ENCODE measurements at places on chromosomes 11 and 22.

DNA sequence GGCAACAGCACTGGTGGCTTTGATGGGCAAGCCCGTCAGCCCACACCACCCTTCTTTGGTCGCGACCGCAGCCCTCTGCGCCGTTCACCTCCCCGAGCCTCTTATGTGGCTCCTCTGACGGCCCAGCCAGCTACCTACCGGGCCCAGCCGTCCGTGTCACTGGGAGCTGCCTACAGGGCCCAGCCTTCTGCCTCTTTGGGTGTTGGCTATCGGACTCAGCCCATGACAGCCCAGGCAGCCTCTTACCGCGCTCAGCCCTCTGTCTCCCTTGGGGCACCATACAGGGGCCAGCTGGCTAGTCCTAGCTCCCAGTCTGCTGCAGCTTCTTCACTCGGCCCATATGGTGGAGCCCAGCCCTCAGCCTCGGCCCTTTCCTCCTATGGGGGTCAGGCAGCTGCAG lies 8.0 kb downstream of the RBM14 start:
- DNase-seq, result no peak

DNA sequence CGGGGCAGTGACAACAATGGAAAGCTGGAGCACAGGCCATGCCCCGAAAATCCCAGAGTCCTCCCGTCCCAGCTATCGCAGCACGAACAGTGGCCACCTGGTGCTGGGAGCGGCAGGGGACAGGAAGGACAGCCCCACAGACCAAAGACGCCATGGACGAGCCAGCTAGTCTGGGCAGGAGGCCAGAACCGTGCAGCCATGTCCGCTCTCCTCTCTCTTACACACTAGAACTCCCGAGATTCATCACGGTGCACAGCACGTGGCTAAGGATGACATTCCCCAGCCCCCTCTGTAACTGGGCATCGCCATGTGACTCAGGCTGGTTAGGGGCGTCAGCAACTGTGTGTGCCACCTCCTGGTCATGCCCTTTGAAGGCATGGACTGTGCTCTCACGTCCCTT lies 4.6 kb downstream of the CDPF1 start:
- DNase-seq, result peak; percentile 62

GRCh38 chr22:46753360-46753759 lies 9.1 kb upstream of the TBC1D22A start:
- no peak for DNase-seq

DNA sequence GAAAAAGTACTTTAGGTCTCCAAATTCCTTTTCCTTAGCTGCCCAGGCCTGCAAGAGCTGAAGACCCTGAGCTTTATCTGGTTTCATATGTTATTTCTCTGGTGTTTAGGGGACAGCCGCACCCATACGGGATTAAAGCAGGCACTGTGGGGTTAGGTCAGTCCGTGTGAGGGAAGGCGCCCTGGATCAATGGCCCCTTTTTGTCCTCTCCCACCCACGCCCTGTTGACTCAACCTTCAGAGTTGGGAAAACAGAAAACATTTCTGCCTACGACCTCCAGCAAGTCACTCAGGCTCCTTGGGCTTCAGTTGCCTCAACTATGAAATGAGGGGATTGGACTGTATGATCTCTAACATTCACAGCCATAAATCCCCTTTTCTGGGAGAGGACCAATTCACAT lies 55.2 kb upstream of the BARX2 start:
- DNase-seq, result no peak

GRCh38 chr11:30310623-30311022 lies 12.3 kb upstream of the ARL14EP start:
- DNase-seq, result no peak

DNA sequence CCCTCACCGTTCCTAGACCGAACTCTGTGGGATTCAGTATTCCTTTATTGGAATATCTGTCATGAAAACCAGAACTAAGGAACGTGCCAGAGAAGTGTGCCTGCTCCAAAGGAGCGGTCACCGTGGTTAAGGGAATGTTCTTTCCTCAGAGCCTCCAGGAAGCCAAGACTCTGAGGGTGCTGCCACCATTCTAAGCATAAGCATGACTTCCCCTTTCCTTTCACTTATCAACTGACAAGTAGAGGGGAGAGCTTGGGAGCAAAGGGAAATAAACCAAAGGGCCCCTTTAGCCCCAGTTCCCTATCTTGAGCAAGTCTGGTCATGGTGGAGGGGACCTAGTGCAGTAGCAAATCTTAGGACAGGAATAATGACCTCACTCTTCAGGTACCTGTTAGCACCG lies 26.8 kb downstream of the CTR9 start:
- no peak for DNase-seq

DNA sequence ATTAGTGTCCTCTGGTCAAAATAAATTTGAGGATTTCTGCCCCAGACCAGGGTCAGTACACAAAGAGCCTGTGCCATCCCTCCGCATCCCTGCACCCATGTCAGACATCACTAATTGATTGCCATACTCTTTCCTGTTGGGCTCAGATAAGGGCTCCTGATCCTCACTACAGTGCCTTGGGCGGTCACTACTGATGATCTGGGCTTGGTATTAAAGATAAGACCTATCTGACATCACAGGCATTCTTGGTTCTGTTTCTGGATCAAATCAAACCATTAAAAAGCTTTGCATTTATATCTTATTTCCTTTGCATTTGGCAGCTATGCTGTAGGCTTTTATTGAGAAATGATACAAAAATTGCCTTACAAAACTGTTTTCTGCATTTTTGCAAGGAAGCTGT lies 103.5 kb upstream of the TENM4 start:
- no peak for DNase-seq

Measured in anterior cingulate cortex (tissue), 58 donors.